ENCODE measurements at places on chromosomes 12 and 14. TPM values are rescaled to one million over a fixed set of nuclear protein-coding genes. Genes with fewer than 3 reads are reported as not detected.

CPNE8 gene
- 8.8 TPM for total RNA-seq

CLEC9A gene
- not detected for total RNA-seq

CISTR gene
- total RNA-seq, result not detected

DNA sequence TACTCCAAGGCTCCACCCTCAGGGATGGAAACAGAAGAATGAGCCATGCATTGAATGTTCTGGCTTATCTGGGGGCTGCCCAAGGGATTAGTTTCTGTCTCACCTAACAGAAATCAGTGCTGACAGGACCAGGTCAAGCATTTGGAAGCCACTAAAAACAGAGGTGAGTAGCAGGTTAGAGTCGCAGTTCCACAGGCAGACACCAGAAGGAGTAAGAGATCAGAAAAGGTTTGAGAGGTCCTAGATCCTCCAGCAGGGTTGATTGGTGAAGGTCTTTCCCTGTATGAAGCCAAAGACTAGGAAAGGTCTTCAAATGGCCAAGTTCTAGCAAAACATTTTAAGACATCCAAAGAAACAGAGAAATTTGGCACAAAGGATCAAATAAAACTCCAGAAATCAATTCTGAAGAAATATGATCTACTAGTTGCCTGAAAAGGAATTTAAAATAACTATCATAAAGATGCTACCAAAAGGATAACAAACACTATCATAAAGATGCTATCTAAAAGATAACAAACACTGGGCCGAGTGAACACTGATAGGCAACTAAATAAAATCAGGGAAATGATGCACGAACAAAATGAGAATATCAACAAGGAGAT lies 19.5 kb upstream of the TTC9 start:
- no peak overlapping the region for H3K27ac ChIP-seq
- peaks cover 48% of the 10 kb centered on the region for H3K27me3 ChIP-seq
- H3K4me3 ChIP-seq, result no peak overlapping the region
- no peaks in the 10 kb centered on the region for H3K4me1 ChIP-seq
- H3K36me3 ChIP-seq, result peaks cover 2% of the 10 kb centered on the region

- H3K4me3 ChIP-seq, result no peak overlapping the region
- DNase-seq, result no peak
- H3K27me3 ChIP-seq, result peaks cover 7% of the 10 kb centered on the region
These were observed 20.7 kb upstream of the CREBL2 start for GRCh38 chr12:12590961-12591360.

DNA sequence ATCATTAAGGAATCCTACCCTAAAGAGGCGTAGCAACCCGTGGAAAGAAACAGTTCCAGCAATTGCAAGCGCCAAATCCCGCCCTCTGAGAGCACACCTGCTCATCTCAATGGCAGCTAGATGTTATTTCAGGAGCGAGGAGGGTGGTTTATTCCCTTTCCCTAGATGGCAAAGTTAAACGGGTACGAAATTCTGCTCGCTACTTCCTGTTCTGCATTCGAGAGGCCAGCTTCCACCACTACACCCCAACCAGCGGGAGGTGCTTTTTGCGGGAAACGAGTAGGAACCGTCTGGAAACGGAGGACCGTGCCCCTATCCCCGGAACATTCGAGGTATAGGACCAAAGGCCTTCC lies 536 bp downstream of the VPS29 start:
- H3K27me3 ChIP-seq, result no peaks in the 10 kb centered on the region
- H3K27ac ChIP-seq, result peak overlapping the region; percentile 95
- peaks cover 31% of the 10 kb centered on the region for H3K4me1 ChIP-seq
- peaks cover 7% of the 10 kb centered on the region for H3K36me3 ChIP-seq
- H3K4me3 ChIP-seq, result peak overlapping the region; percentile 99

- H3K4me3 ChIP-seq, result no peak overlapping the region
- no peaks in the 10 kb centered on the region for H3K36me3 ChIP-seq
- no peak overlapping the region for H3K27ac ChIP-seq
- no peaks in the 10 kb centered on the region for H3K4me1 ChIP-seq
- H3K27me3 ChIP-seq, result peaks cover 2% of the 10 kb centered on the region
These were observed 14.7 kb upstream of the VRK1 start for GRCh38 chr14:96782436-96782835.

DNA sequence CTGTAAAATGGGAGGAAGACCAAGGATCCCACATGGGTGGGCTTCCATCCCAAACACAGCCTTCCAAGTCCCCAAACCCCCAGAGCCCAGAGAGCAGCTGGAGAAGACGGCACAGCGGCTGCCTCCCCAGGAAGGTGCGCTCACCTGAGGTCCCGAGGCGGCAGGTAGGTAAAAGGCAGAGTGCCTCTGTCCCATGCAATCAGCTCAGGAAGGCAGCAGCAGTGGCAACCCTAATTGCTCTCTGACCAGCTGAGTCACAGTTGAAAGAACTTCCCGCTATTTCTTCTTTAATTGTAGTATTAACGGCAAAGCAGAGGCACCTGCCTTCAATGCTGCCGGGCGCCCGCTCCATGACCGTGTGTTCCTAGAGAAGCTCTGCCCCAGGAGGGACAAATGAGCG lies 91.1 kb upstream of the BCL11B start:
- H3K36me3 ChIP-seq, result no peaks in the 10 kb centered on the region
- H3K4me3 ChIP-seq, result no peak overlapping the region
- H3K27ac ChIP-seq, result no peak overlapping the region
- no peak for DNase-seq
- H3K27me3 ChIP-seq, result no peaks in the 10 kb centered on the region

DNA sequence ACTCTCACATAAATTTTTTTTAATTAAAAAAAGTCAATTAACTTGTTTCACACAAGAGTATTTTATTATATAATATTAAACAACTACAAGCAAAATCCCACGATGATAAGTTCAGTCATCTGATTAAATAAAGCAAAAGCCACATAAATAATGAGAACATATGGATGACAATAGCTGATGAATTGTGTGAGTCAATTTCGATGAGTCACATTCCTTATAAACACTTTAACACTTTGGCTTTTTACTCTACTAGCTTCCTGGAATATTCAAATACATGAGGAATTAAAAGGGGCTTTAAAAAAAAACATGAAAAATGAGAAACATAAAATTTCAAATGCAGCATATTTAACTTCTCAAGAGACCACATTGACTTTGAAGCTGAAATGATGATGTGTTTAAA lies 95.3 kb downstream of the BCAT1 start:
- H3K4me1 ChIP-seq, result peaks cover 5% of the 10 kb centered on the region
- no peaks in the 10 kb centered on the region for H3K27me3 ChIP-seq
- no peak overlapping the region for H3K27ac ChIP-seq
- H3K36me3 ChIP-seq, result peaks cover 45% of the 10 kb centered on the region
- H3K4me3 ChIP-seq, result no peak overlapping the region

DNA sequence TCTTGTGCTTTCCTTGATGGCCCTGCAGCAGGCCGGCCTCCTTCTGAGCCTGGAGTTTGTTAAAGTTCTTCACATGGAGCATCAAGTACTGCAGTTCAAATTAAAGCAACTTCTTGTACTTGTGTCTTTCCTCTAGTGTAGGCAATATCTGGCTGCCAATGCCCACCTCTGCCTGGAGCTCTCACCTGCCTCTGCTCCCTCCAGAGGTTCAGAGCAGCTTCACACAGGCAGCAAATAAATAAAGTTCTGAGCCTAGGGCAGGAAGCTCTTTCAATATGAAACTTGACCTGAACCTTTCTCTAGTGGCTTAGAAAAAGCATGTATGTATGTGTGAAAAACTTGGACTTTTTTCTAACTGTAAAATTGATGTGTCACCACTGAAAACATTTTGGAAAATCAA lies 65.9 kb downstream of the ITPR2 start:
- H3K4me1 ChIP-seq, result peaks cover 8% of the 10 kb centered on the region
- no peaks in the 10 kb centered on the region for H3K27me3 ChIP-seq
- peak overlapping the region; percentile 2 for H3K27ac ChIP-seq
- peaks cover 2% of the 10 kb centered on the region for H3K36me3 ChIP-seq

GRCh38 chr14:99634443-99634842 lies 10.5 kb upstream of the HHIPL1 start:
- DNase-seq, result no peak
- no peaks in the 10 kb centered on the region for H3K27me3 ChIP-seq
- H3K4me3 ChIP-seq, result no peak overlapping the region
- H3K36me3 ChIP-seq, result no peaks in the 10 kb centered on the region
- peak overlapping the region; percentile 58 for H3K27ac ChIP-seq

DNA sequence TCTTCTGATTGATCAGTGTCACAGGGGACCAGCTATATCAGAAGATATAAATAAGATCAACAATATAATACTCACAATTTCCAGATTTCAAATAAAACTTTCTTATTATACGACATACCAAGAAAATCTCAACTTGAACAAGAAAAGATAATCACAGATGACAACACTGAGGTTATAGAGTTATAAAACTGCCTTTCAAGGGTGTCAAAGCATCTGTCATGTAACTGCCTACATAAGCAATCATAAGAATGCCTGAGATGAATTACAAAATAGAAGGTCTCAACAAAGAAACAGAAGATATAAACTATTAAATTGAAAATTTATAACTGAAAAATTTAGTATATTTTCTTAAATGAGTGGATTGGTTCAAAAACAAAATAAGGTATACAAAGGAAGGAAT lies 659.2 kb downstream of the SLC16A7 start:
- no peaks in the 10 kb centered on the region for H3K4me1 ChIP-seq
- DNase-seq, result no peak
- H3K36me3 ChIP-seq, result no peaks in the 10 kb centered on the region
- H3K27me3 ChIP-seq, result no peaks in the 10 kb centered on the region

- no peak for DNase-seq
- H3K36me3 ChIP-seq, result no peaks in the 10 kb centered on the region
- H3K27me3 ChIP-seq, result peaks cover 8% of the 10 kb centered on the region
- no peak overlapping the region for H3K4me3 ChIP-seq
These were observed 71.9 kb downstream of the GSC start for GRCh38 chr14:94697773-94698556.

GRCh38 chr12:121911824-121912585 lies 6.4 kb upstream of the CFAP251 start:
- no peaks in the 10 kb centered on the region for H3K27me3 ChIP-seq
- no peak overlapping the region for H3K27ac ChIP-seq
- peaks cover 16% of the 10 kb centered on the region for H3K36me3 ChIP-seq

DNA sequence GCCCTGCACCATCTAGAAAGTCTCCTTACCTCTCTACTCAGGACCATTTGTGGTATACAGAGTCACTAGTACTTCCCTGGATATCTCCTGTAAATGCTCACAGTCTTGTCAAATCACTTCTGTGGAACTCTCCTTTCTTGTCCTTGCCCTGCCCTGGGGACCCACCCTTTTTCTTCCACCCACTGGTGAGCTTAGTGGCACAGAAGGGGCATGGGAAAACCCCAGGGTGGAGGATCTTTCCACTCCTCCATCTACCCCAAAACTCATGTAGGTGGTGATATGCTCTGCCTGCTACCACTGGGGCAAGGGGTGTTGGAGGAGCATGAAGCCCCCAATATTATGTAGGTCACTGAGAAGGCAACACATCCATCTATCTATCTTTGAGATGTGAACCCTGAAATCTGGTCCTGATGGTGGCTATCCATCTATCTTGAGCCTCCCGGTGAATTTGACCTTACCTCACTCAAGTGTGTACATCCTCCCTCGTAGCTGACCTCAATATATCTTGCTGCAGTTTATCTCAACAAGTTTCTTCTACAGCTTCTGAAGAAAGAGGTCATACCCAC lies 943 bp downstream of the TESPA1 start:
- peaks cover 11% of the 10 kb centered on the region for H3K27me3 ChIP-seq
- no peak overlapping the region for H3K27ac ChIP-seq
- no peaks in the 10 kb centered on the region for H3K36me3 ChIP-seq
- H3K4me1 ChIP-seq, result no peaks in the 10 kb centered on the region
- DNase-seq, result no peak
- no peak overlapping the region for H3K4me3 ChIP-seq

DNA sequence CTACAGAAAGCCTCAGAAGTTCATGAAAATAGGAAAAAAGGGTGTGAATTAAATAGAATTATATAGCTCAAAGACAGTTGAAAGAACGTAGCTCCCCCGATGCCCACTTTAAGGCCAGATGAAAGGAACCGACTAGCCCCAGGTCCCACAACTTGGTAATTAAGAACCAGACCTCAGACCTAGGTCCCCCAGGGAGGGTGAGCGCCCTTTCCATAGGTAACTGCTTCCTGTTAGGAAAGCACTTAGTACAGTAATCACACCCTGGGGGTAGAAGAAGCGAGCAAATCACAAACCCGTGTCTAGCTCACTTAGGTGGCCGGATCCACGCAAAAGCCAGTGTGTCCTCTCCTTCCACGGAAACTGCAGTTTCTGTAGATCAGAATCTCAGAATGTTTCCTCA lies 77.1 kb downstream of the PLXNC1 start:
- no peaks in the 10 kb centered on the region for H3K27me3 ChIP-seq
- peaks cover 12% of the 10 kb centered on the region for H3K36me3 ChIP-seq
- no peak for DNase-seq
- H3K4me1 ChIP-seq, result peaks cover 18% of the 10 kb centered on the region

GRCh38 chr12:4322726-4323125 lies 1.7 kb downstream of the TIGAR start:
- H3K27me3 ChIP-seq, result no peaks in the 10 kb centered on the region
- no peak for DNase-seq
- no peaks in the 10 kb centered on the region for H3K36me3 ChIP-seq
- H3K27ac ChIP-seq, result no peak overlapping the region

- no peaks in the 10 kb centered on the region for H3K36me3 ChIP-seq
- H3K4me3 ChIP-seq, result peak overlapping the region; percentile 98
- peaks cover 27% of the 10 kb centered on the region for H3K27me3 ChIP-seq
These were observed 771 bp downstream of the DAAM1 start for GRCh38 chr14:59189091-59189785.

- no peaks in the 10 kb centered on the region for H3K36me3 ChIP-seq
- no peak for DNase-seq
- H3K4me3 ChIP-seq, result no peak overlapping the region
- H3K27ac ChIP-seq, result no peak overlapping the region
- no peaks in the 10 kb centered on the region for H3K4me1 ChIP-seq
These were observed 91.3 kb downstream of the BEGAIN start for GRCh38 chr14:100495917-100496316.

DNA sequence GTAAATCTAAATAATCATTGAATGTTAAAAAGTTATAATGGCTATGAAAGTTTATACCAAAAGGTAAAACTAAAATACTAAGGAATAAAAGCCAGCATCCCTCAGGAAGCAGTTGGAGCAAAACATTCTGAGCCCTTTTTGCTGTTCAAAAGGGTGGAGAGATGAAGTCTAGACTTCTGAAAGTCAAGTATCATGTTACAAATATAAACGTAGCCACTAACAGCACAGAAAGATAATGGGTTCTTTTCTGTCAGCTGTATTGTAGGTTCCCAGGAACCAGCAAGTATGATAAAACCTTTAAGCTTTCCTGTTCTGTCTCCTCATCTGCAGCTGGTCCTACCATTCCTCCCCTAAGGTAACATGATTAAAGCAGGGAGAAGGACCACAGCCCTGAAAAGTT lies 16.4 kb upstream of the PLD4 start:
- H3K4me3 ChIP-seq, result no peak overlapping the region
- DNase-seq, result no peak
- H3K4me1 ChIP-seq, result no peaks in the 10 kb centered on the region
- H3K27me3 ChIP-seq, result peaks cover 67% of the 10 kb centered on the region
- H3K27ac ChIP-seq, result no peak overlapping the region
